ENCODE measurements at places on chromosomes 3 and 15.
A peak's percentile ranks its signal among the peaks of the same experiment; 100 is the strongest.

GRCh38 chr15:39454189-39454986 is 126.5 kb upstream of the THBS1 start:
- no peak for DNase-seq

GRCh38 chr3:60294181-60294580 is 957.1 kb downstream of the FHIT start:
- no peak for DNase-seq

DNA sequence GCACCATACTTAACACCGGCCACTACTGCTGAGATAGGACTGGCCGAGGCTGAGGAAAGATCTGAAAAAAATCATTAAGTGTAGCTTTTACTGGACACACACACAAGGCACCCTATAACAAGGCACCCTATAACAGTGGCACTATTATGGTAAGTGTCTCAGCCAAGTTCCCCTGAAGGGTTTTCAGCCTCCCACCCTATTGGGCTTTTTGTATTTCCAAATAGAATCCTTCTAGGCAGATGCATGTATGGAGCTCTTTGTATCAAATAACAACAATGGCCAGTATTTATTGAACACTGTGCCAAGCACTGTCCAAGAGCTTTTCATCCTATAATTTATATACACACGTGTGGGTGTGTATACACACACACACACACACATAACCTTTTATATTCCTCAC is 6.7 kb upstream of the DNAJA4 start:
- DNase-seq: no peak

DNA sequence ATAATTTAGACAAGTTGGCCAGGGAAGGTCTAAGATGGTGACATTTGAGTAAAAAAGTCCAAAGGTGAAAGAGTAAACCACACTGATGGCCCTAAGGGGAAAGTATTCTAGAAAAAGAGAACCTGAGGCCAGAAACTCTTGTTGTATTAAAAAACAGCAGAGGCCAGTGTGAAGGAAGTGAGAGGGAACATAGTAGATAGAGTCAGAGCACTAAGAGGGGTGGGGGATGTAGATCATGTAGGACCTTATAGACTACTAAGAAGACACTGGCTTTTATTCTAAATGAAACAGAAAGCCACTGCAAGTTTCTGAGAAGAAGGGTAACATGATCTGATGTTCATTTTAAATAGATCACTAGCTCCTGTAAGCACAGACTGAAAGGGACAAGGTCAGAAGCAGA is 14.5 kb downstream of the POLQ start:
- DNase-seq: no peak

- DNase-seq: no peak
Observed at GRCh38 chr15:25092661-25093060, 137.9 kb downstream of the SNRPN start.

DNA sequence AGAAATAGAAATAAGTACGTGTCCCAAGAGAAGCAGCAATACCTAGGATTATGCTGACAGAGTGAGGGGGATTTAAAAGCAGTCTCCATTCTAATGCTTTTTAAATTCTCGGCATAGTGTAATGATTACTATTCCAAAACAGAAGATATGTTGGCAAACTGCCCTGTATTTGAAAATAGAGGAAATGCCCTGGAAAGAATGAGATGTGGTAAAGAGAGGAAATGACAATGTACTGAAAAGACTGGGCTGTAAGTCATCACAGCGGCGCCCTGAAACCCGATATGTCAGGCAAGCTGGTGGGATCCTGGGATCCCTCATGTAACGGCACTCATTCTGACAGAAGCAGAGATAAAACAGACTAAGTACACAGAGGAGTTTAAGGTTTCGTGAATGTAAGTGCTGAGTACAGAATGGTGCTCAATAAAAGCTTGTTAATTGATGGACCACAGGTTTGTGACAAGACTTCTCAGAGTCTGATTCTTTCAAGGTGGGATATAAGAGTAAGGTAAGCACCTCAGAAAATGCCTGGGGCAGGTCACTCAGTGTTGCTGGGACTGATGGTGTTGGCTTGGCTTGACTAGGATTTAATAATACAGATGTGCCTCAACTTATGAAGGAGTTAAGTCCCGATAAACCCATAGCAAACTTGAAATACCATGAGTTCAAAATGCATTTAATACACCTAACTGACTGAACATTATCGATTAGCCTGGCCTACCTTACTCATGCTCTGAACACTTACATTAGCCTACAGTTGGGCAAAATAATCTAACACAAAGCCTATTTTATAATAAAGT is 91.4 kb downstream of the NFKBIZ start:
- DNase-seq: no peak

GRCh38 chr3:193997228-193998122 is 138.5 kb upstream of the HES1 start:
- no peak for DNase-seq

DNA sequence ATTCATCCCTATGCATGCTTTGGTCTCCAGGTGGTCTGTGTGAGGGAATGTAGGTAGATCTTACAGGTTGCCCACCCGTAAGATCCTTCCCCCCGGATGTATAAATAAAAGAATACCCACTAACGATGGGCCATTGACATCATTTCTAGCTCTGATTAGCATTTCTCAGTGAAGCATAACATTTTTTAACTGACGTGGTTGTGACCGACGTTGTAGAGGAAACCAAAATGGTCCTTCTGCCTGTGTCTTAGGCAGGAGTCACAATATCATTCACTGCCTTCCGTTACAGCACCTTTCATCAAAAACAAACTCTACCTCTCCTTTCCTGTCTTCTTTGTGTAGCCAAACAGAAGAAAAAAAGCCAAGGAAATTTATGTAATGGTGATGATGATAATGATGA is 27.3 kb upstream of the UMPS start:
- DNase-seq: no peak

- no peak for DNase-seq
Observed at GRCh38 chr15:27480642-27481041, 509.7 kb downstream of the GABRG3 start.

- no peak for DNase-seq
Observed at GRCh38 chr15:38130740-38131498, 121.7 kb upstream of the SPRED1 start.

GRCh38 chr3:53753518-53754183 is 92.6 kb downstream of the CHDH start:
- DNase-seq: no peak

DNA sequence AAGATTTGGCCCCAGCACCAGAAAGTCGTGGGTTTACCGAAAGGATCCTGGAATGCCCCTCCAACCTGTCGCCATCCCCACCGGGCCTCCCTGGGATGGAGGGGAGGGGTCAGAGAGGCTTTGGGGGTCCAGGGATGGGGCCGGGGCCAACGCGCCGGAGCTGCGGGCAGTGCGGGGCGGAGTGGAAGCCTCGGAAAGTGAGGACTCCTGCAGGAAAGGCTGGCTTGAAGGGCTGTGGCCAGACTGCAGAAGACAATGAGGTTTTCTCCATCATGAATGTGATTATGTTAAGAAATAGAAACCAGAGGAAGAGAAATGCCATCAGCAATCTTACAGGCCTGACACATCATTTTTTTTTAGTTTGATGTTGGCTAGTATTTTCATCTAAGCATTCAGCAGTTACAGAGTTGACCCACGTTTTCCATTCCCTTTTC is 738 bp downstream of the YEATS2 start:
- no peak for DNase-seq

GRCh38 chr3:64067506-64068346 is 44.4 kb upstream of the PSMD6 start:
- DNase-seq: no peak

DNA sequence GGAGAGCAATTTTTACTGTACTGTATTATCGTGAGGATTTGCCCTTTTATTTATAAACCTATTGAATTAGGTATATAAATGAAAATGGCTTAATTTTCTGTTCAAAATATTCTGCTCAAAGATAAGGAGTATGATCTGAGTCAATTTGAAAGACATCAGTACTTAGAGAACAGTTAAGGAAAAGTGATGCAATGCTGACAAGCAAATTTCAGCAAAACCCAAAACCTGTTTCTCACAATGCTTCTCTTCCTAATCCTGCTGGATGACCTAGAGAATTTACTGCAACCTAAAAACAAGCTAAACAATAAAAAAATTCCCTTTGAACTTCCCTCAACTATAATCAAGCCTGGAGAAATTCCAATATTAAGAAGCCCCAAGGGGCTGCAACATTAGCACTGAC is 82.7 kb downstream of the RFX7 start:
- DNase-seq: no peak

GRCh38 chr3:48847053-48847503 is 596 bp downstream of the PRKAR2A start:
- DNase-seq: peak; percentile 8

DNA sequence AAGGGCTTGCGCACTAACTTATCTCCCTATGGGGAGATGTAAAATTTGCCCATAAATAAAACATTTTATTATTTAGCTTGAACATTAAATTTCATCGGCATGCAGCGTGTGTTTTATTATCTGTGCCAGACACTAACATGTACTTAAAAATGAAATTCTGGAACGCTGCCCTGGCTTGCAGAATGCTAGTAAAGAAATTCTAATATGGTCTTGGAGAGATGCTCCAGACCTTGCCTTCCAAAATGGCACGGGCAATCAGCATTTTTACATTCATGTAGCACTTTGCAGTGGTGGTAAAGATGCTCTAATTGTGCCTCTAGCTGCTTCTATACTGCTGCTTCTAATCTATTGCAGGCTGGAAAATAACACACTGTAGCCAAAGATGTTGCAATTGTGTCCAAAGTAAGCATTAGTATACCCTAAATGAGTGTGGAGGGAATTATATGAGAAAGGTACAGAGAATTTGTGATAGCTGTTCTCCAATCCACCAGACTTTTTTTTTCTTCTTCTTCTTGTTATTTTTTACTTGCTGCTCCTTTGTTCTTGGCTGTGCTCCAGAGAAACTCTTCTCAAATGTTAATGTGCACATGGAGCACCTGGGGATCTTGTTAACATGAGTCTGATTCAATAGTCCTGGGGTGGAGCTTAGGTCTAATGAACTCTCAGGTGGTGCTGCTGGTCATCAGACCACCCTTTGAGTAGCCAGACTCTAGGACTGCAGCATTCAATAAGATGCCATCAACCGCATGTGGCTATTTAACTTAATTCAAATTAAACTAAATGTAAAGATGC is 47.3 kb downstream of the CRABP1 start:
- DNase-seq: no peak

GRCh38 chr15:62775932-62776331 is 266.6 kb upstream of the TPM1 start:
- DNase-seq: no peak

DNA sequence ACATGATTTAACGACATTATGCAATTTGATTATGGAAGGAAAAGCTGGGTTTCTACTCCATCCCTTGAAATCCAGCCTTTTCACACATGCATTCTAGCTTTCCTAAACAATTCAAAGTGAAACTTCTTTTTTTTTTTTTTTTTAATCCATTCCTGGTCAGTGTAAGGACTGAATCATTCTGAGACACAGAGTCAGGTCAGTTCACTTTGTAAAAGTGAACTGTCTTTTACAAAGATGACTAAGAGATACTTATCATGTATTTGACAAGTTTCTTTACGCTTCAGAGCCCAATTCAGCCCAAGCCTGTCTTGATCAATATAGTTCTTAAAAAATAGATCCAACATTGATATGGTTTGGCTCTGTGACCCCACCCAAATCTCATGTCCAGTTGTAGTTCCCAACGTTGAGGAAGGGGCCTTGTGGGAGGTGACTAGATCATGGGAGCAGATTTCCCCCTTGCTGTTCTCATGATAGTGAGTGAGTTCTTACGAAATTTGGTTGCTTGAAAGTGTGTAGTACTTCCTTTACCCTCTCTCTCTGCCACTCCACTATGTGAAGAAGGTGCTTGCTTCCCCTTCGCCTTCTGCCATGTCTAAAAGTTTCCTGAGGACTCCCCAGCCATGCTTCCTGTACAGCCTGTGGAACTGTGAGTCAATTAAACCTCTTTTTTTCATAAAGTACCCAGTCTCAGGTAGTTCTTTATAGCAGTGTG is 345.6 kb upstream of the THBS1 start:
- DNase-seq: no peak

- no peak for DNase-seq
Observed at GRCh38 chr3:63328365-63328764, 50.3 kb downstream of the SYNPR start.

DNA sequence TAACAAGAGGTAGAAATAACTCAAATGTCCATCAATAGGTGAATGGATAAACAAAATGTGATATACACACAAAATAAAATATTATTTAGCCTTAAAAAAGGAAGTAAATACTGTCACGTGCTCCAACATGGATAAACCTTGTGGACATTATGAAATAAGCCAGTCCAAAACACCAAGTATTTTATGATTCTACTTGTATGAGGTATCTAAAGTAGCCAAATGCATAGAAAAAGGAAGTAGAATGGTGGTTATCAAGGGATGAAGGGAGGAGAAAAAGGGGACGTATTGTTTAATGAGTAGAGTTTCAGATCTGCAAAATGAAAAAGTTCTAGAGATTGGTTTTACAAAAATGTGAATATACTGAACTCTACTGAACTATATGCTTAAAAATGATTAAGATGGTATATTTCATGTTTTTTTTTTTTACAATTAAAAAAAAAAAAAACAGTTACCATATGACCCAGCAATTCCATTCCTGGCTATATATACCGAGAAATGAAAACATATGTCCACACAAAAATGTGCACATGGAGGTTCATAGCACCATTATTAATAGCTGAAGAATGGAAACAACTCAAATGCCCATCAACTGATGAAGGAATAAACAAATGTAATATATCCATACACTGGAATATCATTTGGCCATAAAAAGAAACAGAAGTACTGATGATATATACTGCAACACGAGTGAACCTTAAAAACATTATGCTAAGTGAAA is 29.1 kb upstream of the MAP6D1 start:
- no peak for DNase-seq

GRCh38 chr15:81157195-81157938 is 23.3 kb downstream of the CFAP161 start:
- DNase-seq: no peak

GRCh38 chr15:81107889-81108288 is 26.2 kb upstream of the CFAP161 start:
- no peak for DNase-seq

GRCh38 chr3:50246517-50246954 is 10.5 kb downstream of the GNAI2 start:
- peak; percentile 72 for DNase-seq

DNA sequence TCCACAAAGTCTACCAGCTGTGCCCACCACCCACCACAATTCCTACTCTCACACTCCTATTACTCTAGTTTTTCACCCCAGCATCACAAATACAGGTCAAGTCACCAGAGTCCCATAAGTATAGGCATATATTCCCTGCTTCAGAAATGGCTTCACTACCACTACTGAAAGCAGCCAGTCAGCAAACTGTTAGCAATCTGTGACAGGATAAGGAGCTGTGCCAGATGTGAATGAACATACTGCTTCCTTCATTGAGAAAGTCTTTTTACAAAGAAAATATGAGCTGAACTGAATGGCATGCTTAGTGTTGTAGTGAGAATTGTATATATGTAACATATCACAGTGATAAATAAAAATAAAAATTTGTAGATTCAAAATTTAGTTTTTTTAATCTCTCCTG is 76.8 kb downstream of the C3orf85 start:
- no peak for DNase-seq

DNA sequence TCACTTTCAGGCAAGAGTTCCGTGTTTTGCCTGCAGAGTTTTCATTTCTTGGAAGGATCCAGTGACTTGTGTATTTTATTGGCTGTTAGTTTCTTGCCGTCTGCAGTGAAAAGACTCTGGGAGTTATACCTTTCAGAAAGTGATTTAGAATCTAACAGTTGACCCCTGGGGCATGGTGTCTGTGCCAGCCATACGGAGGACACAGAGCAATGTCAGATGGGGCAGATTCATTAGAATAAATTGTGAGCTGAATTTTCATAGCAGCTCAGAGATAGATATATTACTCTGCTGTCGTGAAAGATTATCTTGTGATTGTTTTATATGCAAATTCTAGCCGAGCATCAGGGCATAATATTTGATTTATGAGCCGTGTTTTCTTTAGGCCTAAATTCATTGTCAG is 131.6 kb downstream of the SV2B start:
- DNase-seq: no peak

All from activated naive CD8-positive, alpha-beta T cell treated with anti-CD3 and anti-CD28 coated beads, Interleukin-2, amount 50 U/mL, for 16 hours (primary cell).